ENCODE measurements at places on chromosomes 5 and 9.

DNA sequence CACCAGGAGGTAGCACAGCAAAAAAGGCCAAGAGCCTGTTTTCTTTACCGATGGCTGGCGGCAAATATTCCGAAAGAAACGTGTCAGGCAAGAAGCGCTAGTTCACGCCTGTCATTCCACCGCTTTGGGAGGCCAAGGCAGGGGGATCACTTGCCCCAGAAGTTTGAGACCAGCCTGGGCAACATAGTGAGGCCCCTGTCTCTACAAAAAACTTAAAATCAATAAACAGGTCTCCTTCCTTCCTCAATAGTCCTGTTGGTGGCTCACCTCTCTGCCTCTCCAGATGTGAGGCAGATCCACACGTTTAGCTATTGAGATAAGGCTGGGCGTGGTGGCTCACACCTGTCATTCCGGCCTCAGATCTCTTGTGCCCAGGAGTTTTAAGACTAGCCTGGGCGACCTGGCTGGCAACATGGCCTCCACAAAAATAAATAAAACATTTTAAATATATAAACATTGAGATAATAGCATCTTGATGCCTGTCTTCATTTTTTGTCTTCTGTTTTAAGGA is 1.3 kb upstream of the TMEM250 start:
- no peak for DNase-seq

DNA sequence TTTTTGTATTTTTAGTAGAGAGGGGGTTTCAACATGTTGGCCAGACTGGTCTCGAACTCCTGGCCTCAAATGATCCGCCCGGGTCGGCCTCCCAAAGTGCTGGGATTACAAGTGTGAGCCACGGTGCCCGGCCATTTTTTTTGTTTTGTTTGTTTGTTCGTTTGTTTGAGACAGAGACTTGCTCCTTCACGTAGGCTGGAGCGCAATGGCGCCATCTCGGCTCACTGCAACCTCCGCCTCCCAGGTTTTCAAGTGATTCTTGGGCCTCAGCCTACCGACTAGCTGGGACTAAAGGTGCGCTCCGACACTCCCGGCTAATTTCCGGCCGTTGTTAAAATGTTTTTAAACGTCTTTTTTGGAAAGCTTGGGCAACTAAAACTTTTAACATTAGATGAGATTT is 54.0 kb downstream of the SHOC1 start:
- no peak for DNase-seq

DNA sequence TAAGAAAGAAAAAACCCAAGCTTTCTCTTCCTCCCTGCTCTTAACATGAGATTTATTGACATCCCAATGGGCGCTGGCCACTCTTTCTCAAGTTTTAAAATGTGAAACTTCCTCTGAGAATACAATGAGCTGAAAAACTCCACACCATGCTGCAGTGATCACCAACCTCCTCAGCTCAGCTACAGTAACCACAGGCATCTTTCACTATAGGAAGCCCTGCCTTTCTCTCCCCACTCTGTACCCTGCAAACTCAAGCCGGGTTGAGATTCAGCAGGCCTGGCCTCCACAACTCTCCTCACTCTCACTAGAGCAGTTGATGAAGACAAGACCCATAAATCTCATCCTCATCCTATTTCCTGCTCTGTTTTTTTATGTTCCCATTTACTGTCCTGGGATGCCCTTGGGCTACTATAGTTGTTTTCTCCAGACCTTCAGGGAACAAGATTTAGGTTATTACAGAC is 48.3 kb downstream of the SH3TC2 start:
- no peak for DNase-seq

- DNase-seq, result no peak
Observed at GRCh38 chr5:149800633-149801032, 70.5 kb downstream of the PPARGC1B start.

All from central memory CD4-positive, alpha-beta T cell (primary cell).